ENCODE measurements at places on chromosomes 2 and 18.

DNA sequence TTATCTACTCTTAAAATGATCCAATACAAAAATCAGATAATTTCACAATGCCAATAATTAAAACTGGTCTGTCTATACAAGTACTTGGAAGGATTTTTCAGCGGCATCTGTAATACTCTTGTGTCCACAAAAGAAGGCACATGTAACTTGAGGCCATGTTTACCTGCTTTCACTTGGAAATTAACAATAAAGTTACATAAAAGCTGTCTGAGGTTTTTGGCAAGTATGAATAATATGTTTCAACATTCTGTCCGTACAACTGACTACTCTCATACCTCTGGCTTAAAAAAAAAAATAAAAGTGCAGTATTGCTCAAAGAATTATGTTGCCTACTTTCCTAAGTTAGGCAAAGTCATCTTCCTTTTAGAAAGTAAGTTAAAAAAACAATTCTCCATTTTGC is 253.6 kb downstream of the NBAS start:
- no peak for DNase-seq

- no peak for DNase-seq
Observed at GRCh38 chr2:190159453-190159852, 96.9 kb upstream of the MSTN start.

DNA sequence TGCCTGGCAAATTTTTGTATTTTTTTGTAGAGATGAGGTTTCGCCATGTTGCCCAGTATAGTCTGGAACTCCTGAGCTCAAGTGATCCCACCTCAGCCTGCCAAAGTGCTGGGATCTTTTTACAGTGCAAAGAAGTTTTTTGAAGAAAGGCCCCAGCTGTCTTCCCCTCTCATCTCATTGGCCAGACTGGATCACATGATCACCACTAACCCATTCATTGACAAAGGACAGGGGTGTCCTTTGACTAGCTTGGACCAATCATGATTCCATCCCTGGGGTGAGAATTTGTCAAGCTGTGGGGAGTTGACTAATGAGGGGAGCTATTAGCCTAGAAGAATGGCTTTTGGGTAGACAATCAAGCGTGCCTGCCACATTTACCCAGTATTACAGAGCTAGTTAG is 232.9 kb upstream of the TANK start:
- no peak for DNase-seq

- no peak for DNase-seq
Observed at GRCh38 chr2:29567906-29568520, 353.4 kb downstream of the ALK start.

DNA sequence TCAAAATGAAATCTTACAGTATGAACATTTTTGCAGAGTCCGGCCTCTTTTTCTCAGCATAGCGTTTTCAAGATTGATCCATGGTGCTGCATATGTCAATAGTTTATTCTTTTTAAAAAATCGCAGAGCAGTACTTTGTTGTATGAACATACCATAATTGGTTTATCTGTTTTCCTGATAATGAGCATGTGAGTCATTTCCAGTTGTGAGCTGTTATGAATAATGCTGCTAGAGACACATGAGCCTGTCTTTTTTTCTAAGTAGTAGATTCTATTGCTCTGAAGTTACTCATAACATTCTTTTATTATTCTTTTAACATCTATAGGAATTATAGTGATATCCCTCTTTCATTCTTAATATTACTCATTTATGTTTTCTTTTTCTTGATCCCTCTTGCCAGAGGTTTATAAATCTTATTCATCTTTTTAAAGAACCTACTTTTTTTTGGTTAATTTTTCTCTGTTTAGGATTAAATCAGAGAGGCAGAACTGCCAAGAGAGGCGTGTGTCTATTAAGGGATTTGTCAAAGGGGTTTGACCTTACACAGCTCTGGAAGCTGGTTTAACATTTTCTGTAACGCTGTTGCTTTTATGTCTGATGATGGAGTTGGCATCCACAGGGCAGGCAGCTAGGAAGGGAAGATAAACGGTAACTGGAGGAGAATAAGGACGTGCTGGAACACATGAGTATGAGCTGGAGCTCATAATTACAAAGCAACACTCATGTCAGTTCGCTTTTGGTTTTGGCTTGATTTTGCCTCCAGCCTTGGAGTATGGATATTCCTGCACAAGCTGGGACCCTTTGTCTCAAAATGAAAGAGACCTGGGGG is 47.4 kb downstream of the MGAT5 start:
- no peak for DNase-seq

DNA sequence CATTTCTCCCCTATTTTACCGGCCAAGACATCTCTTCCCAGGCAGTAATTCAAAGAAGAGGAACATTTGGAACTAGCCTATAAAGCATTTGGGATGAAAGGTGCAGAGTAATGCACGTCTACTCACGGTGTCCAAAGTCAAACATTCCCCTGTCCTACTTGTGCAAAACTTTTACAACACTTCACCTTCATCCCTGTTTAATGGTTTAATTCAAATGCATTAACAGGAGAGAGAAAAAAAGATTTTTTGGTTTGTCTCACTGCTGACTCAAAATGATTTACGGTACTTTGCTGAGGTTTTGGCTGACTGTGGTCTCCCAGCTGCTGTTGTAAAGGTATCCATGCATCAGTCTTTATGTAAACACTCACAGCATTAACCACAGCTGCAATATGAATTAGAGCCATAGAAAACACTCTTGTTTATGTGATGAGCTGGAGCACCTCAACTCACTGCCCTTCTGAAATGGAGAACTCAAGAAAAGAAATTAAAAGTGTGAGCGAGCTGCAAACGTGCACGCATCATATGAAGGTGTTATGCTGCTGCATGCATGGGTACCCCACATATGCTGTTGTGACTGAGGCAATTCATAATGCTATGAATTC is 220.5 kb downstream of the PIEZO2 start:
- no peak for DNase-seq

- no peak for DNase-seq
Observed at GRCh38 chr2:853203-853870, 97.3 kb upstream of the SNTG2 start.

GRCh38 chr18:7064346-7064745 is 53.3 kb downstream of the LAMA1 start:
- DNase-seq, result no peak

GRCh38 chr2:130303169-130303568 is 39.5 kb upstream of the IMP4 start:
- no peak for DNase-seq

GRCh38 chr2:152602750-152603149 is 114.5 kb downstream of the PRPF40A start:
- no peak for DNase-seq

DNA sequence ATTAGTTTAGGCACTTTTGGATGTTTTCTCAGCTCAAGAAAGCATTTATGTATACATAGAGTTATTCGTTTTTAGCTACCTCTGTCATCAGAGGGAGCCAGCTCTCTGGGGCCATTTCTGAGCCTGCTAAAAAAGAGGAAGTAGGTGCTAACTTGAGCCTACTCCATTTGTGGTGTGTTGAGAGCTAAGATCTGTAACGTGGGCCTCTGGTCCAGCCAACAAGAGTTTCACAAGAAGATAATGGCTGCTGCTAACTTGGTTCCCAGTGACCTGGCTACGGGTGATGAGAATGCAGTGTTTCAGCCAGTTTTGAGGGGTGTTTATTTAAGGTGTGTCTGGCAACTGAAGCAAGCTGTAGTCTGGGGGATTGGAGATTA is 182.5 kb downstream of the PRKCE start:
- no peak for DNase-seq

DNA sequence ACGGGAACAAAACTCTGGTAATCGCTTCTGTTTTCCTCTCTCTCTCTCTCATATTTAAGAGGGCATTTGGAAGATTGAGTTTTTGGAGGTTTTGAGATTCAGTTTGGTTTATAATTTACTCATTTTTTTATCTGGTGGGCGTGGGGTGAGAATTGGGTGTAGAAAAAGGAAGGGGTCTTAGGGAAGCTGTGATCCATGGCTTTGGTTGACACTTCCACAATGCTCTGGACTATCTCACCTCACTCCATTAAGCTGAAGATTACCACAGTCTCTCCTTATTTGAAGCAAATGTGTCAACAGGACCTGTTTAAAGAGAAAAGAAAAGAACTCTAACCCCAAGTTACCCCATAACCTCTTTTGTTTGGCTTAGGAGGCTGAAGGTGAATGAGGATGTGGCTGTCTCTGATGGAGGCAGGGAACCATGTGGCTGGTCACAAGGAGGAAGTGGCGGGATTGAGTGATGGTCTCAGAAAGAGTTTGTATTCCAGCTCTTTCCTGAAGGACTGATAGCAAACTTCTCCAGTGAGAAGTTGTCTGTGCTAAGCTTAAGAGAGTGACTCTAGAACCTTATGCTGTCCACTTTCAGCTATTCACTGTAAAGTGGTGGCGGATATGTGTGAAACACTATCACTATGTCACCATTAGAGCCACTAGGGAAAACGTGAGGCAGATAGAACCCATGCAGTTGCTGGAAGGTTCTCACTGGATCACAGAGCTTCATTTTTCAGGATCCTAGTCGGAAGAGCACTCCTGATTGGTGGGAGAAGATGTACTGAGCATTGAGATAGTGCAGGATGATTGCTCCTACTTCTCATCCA is 934 bp downstream of the ZNF804A start:
- DNase-seq, result no peak

GRCh38 chr2:147214914-147215313 is 629.9 kb upstream of the ACVR2A start:
- no peak for DNase-seq

GRCh38 chr2:39893616-39894015 is 114.6 kb upstream of the THUMPD2 start:
- DNase-seq, result no peak

DNA sequence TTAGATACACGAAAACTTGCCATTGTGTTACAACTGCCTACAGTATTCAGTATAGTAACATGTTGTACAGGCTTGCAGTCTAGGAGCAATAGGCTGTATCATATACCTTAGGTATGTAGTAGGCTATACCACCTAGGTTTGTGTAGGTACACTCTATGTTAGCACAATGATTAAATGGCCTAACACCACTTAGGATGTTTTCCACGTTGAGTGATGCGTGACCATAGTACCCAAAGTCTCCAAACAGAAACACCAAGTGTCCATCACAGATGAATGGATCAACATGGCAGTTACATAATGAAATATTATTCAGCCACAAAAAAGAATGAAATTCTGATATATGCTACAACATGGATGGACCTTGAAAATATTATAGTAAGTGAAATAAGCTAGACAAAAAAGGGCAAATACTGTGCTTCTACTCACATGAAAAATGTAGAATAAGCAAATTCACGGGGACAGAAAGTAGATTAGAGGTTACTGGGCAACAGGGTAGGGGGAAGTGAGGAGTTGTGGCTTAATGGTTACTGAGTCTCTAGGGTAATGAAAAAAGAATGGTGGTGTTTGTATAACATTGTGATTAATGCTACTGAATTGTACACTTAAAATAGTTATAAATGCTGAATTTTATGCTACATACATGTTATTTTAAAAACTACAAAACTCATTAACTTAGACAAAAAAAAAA is 62.6 kb downstream of the TMEM131 start:
- DNase-seq, result no peak

DNA sequence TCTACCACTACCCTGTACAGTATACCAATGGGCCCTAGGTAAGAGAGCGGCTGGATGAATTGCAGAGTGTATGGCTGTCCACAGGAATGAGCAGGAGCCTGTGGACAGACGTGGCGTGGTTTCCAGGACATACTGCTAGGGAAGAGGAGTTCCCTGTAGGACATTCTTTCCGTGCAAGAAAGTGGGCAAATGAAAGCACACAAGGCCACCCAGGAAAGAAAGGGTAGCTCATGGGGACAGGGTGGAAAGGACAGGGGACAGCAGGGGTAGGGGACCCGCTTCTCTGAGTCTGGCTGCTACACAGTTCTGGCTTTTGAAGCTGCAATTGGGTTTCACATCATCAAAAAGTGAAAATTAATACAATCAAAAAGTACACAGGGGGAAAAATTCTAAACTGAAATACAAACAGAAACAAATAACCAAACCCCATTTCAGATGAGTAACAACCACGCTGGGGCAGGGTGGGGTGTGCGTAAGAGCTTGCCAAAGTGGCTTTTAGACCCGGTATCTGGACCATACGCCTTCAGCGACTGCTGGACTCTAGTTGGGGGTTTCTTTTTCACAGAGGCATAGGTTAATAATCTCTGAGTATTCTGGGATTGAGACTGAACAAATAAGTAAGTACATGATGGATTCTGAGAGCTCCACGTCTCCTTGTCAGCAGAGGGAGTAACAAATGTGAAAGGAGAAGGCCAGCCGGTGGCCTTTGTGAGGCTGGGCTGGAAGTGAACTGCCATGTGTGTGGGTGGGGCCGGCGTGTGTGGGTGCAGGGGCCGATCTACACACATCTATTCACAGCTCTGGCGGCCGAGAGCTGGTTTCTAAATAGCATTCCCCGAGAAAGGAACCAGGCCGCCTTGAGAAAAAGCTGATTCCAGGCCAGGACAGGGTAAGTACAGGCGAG is 84.0 kb downstream of the HDAC4 start:
- DNase-seq, result no peak

GRCh38 chr18:44290366-44290977 is 390.2 kb upstream of the SETBP1 start:
- no peak for DNase-seq

DNA sequence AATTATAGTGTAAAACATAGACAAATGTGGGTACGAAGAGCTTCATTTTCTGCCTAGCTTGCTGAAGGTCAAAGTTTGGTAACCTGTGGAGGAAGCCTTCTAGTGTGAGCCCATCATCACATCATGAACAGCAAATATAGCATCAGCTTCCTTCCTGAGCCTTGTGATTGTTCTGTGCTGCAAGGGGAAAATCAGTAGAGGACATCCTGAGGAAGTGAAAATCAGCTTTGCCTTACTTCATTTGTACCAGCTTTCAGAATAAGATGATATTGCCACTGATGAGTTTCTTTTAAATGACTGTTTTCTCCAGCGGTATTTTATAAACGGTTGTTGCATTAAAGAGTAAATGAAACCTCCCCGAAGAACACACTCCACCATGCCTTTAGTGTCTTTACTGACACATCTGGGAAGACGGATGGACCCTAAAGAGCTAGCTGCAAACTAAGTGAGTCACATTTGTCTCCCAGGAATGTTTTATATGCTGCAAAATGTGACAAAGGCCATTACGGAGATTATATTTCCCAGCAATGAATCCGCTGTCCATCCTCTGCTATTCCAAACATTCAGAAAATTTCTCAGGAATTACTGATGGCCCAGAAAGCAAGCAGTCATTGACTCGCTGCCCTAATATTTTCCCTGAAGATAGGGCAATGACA is 1272.8 kb downstream of the SUCLG1 start:
- DNase-seq, result no peak

DNA sequence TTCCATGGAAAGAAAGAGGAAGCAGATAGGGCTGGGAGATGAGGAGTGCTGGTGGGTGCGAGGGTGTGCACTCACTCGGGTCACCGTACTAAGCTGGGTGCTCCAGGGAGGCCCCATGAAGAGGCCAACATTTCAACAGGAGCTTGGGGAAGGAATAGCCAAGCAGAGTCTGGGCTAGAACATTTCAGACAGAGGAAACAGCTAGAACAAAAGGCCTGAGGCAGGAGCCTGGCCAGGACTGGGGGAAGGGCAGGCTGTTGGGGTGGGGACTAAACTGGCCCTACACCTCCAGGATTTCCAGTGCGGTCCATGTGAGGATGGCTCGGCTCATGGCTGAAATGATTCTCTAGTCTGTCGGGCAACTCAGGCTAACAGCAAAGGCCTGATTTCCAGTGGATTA is 90.8 kb downstream of the ZFP36L2 start:
- DNase-seq, result no peak
